Left ventricle myocardium inferior (tissue), 1 donor: ENCODE measurements at places on chromosomes 5 and 9. TPM values are rescaled to one million over a fixed set of nuclear protein-coding genes. Genes with fewer than 3 reads are reported as not detected.

FOCAD gene
- total RNA-seq: 29.0 TPM

CDH6 gene
- total RNA-seq: 2.8 TPM

SOX30 gene
- 0.08 TPM for total RNA-seq

OTP gene
- not detected for total RNA-seq

KCNN2 gene
- 7.2 TPM for total RNA-seq

SLC1A1 gene
- 3.1 TPM for total RNA-seq

C5orf58 gene
- total RNA-seq: 1.0 TPM

ADAMTS19 gene
- 0.38 TPM for total RNA-seq

NEUROG1 gene
- total RNA-seq: not detected

BARX1 gene
- not detected for total RNA-seq

UBE2QL1 gene
- total RNA-seq: 25.5 TPM

EQTN gene
- total RNA-seq: not detected

HAVCR1 gene
- total RNA-seq: not detected

REEP2 gene
- total RNA-seq: 6.6 TPM

CTXN3 gene
- total RNA-seq: not detected

WNT8A gene
- not detected for total RNA-seq

IL3 gene
- not detected for total RNA-seq

SEMA6A gene
- 6.3 TPM for total RNA-seq

CNTNAP3 gene
- 9.9 TPM for total RNA-seq
